ENCODE measurements at places on chromosomes 4 and X.

GRCh38 chrX:1427756-1428155 lies 25.0 kb downstream of the ASMTL start:
- no peak for DNase-seq

GRCh38 chrX:17801431-17801830 lies 59.7 kb downstream of the RAI2 start:
- DNase-seq, result no peak

DNA sequence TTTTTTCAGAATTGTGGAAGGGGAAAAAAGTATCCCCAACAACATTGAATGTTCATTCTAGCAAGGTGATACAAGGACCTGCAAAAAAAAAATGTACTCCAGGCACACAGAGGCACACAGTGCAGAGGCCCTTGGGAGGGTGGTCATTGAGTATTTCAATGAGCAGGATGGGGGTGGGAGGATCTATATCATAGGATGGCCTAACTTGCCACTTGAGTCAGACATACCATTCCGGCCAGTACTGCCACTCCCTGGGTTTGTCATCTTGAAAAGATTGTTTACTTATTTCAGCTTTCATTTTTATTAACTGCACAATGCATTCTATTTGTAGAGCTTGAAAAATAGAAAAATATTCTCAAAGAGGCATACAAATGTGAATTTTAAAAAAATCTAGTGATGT lies 18.7 kb downstream of the ZNF595 start:
- no peak for DNase-seq

GRCh38 chr4:156583265-156583664 lies 388.3 kb downstream of the PDGFC start:
- no peak for DNase-seq

DNA sequence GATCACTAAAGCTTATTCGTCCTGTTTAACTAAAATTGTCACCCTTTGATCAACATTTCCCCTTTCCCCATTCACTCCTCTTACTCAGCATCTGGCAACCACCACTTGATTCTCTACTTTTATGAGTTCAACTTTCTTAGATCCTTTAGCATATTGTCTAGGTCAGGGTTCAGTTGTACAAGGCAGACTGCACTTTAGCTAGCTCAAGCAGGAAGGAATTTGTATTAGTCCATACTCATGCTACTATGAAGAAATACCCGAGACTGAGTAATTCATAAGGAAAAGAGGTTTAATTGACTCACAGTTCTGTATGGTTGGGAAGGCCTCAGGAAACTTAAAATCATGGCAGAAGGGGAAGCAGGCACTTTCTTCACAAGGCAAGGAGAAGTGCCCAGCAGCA lies 44.3 kb downstream of the TASL start:
- DNase-seq, result no peak

DNA sequence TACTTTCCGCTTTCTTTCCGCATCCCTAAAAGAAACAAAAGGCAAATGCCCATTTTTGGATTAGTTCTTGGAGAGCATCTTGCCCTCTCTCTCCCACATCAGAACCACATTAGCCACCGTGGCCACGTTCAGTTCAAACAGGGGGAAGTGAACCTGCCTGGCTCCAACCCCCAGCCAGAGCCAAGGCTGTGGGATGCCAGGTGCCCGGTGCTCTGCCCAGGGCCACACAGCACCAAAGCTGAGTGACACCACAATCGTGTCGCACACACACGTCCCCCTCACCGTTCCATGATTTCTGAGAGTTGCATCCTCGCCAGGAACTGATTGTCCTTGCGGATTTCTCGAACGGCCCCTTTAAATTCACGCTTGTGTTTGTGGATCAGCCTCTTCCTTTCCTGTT lies 24.3 kb downstream of the NOP14 start:
- DNase-seq, result no peak

DNA sequence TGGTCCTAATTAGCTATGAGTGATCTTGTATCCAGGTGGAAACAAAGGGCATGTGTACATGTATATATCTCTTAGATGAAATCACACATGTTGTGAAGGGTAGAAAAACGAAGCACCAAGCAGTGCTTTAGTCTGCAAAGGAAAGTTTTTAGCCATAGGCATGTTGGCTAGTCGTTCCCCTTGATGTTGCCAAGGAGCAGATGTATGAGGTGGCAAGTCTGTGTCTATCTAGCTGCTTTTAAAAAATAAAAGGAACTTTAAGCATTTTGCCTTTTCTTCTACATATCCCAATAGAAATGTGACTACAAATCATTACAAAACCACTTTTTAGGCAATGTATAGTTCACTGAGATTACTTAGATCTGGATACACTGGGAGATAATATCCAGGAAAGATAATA lies 63.1 kb downstream of the NSUN7 start:
- DNase-seq, result no peak

DNA sequence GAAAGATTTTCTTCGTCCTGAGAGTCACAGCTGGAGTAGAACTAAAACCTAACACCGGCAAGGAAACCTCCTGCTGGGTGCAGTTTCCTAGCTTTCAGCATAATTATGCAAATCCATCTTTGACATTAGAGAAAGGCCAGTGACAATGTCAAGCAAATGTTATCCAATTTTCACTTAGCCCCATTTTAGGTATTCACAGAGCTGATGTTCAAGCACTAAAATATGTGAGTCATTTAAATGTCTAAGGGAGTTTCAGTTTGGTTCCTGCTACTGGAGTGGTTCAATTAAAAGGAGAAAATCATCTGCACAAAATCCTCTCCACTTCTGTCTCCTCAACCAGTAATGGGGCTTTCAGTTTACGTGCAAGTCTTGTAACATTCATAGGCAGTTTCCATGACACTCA lies 37.1 kb upstream of the AMOT start:
- DNase-seq, result no peak

DNA sequence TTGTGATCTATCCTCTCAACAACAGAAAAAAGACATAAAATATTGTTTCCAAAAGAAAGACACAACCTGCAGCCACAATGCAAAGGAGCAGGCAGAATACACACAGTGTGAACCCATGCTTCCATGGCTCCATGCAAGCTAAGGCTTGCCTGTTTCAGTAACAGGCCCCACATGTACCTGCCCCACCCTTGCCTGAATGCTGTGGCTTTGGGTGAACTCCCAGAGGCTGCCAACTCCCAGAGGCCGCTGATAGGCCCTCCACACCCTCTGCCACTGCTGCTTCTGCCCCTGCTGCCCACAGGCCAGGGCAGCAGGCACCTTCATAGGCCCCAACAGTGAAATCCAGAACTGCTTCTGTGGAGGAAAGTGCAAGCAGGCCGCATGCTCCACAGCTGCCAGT lies 313.9 kb downstream of the CHIC1 start:
- no peak for DNase-seq

DNA sequence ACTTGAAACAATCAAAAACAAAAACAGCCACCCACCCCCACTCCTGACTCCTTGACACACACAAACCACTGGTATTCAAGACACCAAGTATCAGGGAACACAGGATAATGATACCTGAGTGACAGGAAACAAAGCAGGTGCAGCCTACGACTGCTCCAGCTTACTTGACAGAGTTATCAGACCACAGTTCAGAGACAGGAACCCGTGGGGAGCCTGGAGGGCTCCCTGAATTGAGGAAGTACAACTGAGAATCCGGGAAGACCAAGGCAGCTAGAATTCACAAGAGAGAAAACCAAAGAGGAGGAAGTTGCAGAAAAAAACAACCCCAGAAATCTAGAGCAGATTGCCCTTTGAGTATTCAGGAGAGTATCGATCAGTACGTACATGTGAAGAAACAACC lies 20.5 kb downstream of the COMMD8 start:
- DNase-seq, result no peak

DNA sequence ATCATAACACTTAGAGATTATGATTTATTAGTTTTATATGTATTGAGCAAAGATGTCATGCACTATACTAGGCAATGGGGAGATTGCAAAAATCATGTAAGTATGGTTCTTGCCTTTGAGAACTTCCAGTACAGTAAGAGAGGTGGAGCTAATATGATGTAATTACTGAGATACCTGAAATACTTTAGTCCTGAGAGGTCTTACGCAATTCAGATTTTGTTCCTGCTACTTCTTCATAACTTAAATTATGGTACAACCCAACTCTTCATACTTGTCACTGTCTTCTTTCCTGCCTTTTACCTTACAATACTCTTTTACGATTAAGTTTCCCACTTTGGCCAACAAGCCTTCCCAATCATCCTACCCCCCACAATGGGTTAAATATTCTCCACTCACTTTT lies 564.2 kb upstream of the PITX2 start:
- no peak for DNase-seq

DNA sequence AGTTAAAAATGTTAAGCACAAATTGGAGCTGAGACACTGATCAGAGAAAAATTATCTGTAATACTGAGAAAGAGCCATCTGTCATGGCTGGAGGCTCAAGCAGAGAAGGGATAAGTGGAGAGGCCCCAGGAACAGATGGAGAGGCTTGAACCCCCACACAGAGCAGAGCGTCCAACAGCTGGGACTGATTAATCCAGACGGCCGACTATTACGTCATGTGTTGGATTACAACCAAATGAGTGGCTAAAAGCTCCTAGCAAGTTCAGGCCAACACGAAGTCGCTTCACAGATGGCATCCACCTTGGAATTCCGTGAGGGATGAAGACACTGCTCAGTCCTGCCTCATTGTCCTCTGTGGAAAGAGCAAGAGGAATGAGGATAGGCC lies 57.7 kb upstream of the ATXN3L start:
- peak; percentile 72 for DNase-seq

GRCh38 chr4:187944179-187944578 lies 51.4 kb upstream of the ZFP42 start:
- DNase-seq, result no peak

GRCh38 chr4:159191989-159192388 lies 89.1 kb downstream of the RAPGEF2 start:
- no peak for DNase-seq

DNA sequence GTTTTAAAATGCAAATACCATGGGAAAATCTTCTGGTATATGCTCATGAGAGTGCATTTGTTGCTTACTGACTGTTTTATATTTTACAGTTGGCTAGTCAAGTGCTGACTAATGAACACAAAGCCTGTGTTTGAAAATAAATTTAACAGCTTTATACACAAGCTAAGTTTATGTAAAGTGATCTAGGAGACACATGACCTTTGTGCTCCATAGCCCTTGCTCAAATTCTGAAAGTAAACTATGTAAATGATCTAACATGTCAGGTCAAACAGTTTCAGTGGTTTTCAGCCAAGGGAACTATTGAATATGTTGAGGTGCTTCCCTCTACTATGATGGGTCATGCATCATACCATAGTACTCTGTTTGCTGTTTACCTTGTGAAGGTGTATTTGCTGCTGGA lies 36.7 kb downstream of the DIAPH2 start:
- DNase-seq, result no peak

- no peak for DNase-seq
These were observed 249.1 kb downstream of the GBA3 start for GRCh38 chr4:22941688-22942375.

DNA sequence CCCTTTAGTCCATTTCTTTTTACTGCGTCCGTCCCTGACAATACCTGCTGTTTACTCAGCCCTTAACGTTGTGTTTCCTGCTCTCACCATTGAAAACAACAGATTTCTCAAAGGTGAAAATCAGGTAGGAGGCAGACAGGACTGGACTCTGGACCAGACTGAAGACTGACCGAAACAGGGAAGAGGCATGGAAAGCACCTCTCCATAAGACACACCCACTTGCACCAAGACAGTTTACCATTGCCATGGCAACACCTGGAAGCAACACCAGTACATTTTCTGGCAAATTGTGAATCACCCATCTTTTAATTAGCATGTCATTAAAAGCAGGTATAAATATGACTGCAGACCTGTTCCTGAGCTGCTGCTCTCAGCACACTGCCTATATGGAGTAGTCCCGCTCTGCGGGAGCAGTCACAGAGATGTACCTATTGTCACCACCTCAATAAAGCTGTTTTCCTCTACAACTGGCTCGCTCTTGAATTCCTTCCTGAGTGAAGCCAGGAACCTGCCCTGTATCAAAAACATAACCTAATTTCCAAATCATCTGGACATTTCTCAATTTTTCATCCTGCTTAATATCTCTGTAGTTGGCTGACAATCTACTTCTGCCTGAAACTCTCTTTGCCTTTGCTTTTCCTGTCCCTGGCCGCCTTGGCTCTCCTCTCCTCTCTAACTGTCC lies 117.0 kb downstream of the RNF150 start:
- DNase-seq, result no peak

GRCh38 chr4:145937971-145938611 lies 532 bp downstream of the ZNF827 start:
- DNase-seq, result peak; percentile 63

DNA sequence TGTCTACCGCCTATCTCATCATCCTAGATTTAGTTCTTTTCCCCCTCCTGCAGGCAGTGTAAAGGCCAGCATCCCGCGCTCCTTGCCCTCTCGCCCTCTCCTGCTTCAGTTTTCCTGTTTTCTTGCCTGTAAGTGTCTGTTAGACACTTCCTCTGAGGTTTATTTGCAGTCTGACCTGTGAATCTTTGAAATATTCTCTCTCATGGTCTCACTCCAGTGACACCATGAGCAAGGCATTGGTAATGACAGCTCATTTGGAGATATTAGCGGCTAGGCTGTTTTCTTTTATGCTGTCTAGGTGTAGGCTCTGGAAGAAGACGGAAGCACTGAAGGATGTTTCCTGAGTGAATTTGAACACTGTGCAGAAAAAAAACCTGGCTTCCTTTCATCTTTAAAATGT lies 179.6 kb downstream of the KDR start:
- no peak for DNase-seq

GRCh38 chr4:28744066-28744465 lies 1883.4 kb downstream of the STIM2 start:
- DNase-seq, result no peak

DNA sequence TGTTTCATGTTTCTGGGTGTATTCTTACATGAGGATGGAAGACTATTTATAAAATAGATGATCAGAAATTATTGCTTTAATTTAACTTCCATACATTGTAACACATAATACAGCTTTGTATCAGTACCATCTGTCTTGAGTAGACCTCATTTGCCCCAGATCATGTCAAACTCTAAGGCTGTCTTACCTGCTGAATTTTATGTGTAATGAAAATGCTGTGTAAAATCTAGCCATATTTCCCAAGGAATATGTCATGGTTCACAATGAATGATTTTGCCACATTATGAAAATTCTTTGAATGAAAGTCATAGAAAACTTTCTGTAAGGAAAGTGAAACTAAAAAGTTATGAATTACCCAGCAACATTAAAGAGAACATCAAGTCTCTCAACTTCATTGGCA lies 7.4 kb downstream of the BDH2 start:
- no peak for DNase-seq

- DNase-seq, result no peak
These were observed 84.3 kb upstream of the PRSS48 start for GRCh38 chr4:151192556-151193235.

DNA sequence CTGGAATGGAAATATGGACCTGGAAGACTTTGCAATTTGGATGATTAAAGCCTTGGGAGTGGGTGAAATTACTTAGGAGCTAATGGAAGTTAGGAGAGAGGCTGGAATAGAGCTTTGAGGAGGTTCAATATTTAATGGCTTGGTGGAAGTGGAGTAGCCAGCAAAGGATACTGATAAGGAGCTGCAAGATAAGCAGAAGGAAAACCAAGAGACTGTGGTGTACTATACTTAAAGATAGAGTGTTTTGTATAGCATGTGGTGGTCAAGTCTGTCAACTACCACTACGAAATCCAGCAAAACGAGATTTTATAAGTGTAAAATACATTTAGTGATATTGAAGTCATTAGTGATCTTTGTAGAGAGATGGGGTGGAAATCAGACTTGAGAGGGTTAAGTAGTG lies 54.0 kb upstream of the TMLHE start:
- no peak for DNase-seq
